ENCODE measurements at places on chromosomes 16 and 17.

DNA sequence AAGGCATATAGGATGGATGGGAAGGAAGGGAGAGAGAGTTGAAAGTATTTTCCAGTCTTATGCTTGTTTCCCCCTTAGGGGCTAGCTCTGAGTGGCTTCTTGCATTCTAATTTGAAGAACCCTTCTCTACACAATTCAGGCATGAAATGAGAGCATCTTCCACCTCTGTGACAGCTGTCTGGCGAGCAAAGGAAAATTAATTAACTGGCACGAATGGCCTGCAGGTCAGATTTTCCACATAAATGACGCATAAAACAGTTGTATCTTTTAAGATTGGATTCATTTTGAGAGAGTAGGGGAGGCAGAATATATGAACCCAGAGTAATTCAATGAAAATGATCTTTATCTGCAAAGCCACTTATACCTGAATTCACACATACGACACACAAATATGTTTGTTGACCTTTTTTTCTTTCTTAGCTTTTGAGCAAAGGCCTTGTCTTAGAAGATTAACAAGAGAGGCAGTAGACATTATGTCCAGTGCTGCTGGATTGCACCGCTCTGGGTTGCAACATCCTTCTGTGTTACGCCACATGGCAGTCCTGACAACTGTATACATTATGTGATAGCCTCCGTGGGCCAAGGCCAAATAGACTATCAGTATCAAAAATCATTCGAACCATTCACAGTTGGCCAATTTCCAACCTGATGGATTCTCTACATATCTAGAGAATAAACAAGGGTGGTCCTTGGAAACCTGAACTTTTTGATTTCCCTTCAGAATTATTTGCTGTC lies 173.0 kb upstream of the GOT2 start:
- DNase-seq = no peak

GRCh38 chr16:28304214-28304613 lies 11.9 kb downstream of the SBK1 start:
- no peak for DNase-seq

- no peak for DNase-seq
Observed at GRCh38 chr16:80946481-80946880, 60.2 kb downstream of the CMC2 start.

- DNase-seq = no peak
Observed at GRCh38 chr17:56480501-56480900, 113.0 kb upstream of the NOG start.

Measured in CD4-positive, alpha-beta T cell treated with Interleukin-2 at 100 ng/mL for 4 hours (primary cell).